NCI-H510A (cell line): ENCODE measurements at places on chromosomes 6 and 20.

DNA sequence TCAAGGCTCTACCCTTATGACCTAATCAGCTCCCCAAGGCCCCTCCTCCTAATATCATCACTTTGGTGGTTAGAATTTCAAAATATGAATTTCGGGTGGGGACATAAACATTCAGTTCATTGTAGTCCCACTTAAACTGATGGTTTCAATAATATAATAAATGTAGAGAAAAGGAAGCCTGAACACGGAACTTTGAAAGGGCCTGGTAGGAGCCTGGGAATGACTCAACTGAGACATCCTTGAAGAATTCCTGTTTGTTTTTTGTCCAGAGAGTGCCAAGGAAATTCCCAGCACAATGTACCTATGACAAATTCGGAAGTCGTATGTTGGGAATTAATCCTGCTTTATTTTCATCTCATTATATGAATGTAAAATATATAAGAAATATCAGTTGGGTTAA is 457.9 kb downstream of the PLCB1 start:
- no peak for DNase-seq

- DNase-seq: no peak
These were observed 16.7 kb downstream of the NEDD9 start for GRCh38 chr6:11215773-11216172.

DNA sequence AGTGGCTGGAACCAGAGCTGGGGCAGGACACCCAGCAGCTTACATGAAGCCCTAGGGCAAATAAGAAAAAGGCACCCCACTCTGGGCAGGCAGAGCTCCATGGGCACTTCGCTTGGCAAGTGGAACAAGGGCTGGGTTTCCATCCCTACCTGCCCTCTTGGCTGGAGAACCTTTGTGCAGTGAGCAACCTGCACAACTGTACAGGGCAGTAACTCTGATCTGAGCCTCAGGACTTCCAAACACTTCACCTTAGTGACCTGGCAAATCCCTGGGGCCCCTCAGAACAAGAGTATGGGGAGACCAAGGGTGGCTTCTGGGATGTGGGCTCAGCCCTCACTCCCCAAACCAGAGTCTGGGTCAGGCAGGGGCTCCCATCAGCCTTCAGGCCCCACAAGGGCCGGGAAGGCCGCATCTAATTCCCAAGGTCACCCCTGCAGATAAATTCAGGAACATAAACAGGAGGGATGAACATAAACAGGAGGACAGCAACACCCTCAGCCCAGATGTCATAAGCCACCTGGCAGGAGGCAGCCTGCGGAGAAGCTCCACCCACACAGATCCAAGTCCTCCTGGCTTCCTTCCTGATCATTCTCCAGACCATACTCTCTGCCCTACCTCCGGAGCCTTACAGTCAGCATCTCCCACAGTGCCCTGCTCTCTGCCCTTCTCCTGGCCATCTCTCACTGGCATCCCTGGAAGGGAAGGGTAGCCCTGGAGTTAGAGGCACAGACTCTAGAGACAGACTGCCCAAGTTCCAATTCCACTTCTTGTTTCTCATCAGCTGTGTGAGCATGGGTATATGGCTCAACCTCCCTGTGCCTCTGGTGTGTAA is 37.5 kb downstream of the HNF4A start:
- no peak for DNase-seq

- DNase-seq: no peak
These were observed 494.8 kb upstream of the SOX4 start for GRCh38 chr6:21098744-21099143.

GRCh38 chr6:9710574-9710973 is 704.3 kb downstream of the TFAP2A start:
- DNase-seq: no peak

DNA sequence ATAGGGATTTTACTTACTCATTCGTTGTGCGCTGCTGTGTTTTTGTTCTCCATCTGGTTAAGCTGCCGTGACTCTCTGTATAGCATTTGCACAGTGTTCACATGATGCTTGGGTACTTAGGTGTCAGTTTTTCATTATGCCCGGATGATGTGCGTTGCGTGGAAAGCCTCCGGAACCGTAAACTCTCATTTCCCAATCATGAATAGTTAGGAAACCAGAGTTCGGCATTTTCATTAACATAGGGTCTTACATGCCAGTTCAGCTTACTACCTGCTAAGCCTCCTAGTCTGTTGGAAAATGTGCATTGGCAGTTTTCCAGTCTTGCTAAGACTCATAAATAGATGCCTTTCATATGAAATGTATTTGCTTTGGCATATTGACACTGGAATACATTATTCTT is 483.4 kb upstream of the FLRT3 start:
- no peak for DNase-seq

GRCh38 chr6:42012501-42013133 is 37.7 kb upstream of the TAF8 start:
- no peak for DNase-seq

DNA sequence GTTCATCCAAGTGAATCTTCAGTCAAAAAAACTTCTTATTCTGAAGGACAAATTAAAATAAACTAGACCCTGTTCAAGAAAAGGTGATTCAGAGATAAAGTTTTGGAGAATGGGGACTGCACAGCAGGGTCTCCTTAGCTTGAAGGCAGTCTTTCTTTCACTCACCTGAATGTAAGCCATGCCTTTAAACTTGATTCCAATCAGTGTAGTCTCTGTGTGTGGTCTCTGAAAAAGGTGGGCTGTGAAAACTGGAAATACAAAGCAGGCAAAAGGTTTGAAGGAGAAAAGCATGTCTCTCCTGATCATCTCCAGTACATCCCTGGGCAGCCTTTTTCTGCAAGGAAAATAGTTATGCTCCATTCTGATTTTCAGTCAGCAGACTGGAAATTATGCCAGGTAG is 188.0 kb upstream of the SASH1 start:
- no peak for DNase-seq

DNA sequence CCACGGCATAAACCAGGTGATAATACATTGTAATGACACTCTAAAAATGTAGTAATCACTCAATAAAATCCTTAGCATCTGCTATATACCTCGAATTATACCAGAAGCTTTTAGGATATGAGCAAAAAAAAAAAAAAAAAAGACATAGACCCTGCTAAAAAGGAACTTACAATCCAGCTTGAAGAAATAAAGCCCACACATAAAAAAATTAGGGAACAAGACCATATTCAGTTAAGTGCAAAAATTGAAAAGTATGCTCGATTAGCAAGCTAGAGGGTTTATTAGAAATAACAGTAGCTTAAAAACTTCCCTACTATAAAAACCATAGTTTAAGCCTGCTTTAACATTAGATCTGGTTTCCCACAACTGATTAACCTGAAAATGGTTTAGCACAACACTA is 135.6 kb downstream of the GMPR start:
- no peak for DNase-seq

DNA sequence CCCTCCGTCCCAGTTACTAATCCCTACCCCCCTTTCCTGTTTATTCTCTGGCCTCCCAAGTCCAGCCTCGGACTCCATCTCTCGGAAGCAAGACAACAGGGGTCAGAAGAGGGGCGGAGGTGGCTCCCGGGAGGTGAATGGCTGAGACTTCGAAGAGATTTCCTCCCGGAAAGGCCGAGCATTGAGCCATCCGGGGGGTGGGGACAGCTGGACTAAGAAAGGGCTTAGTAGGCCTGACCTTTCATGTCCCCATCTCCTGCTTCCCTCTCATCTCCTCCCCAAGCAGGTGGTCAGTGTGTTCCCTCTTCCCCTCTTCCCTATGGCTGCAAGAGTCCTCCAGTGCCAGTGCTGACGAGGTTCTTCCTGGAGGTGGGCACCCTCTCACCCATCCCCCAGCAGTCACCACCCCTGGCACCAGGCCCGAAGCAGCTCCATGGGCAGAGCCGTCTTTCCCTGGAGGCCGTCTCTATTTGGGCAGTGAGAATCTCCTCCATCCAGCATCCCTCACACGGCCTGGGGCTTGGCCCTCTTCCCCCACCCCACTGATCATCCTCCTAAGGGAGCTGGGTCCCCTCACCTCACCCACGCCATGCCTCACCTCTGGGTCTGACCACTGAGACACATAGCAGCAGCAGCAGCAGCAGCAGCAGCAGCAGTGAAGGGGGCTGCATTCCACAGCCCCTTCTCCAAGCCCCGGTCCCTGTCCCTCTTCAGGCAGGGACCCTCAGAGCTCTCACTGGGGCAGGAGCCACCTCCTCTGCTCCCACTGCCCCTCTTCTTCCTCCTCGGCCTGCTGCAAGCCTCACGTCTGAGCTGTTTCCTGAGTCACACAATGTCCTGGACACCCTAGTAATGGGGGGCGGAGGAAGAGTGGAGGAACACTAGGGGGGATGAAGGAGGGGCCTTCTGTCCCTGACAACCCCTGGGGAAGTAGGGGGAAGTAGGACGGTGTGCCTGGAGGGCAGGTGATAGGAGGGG is at the start of gene NOTCH4:
Gene NOTCH4 (minus strand): TSS at position 810 of the 978 bp plus-strand sequence. CDS start 139 bp downstream, at position 671.
- DNase-seq: no peak

- DNase-seq: no peak
These were observed 68.6 kb downstream of the PHF20 start for GRCh38 chr20:35840421-35840820.

- no peak for DNase-seq
These were observed 38.7 kb upstream of the RIPOR2 start for GRCh38 chr6:24974182-24975171.

DNA sequence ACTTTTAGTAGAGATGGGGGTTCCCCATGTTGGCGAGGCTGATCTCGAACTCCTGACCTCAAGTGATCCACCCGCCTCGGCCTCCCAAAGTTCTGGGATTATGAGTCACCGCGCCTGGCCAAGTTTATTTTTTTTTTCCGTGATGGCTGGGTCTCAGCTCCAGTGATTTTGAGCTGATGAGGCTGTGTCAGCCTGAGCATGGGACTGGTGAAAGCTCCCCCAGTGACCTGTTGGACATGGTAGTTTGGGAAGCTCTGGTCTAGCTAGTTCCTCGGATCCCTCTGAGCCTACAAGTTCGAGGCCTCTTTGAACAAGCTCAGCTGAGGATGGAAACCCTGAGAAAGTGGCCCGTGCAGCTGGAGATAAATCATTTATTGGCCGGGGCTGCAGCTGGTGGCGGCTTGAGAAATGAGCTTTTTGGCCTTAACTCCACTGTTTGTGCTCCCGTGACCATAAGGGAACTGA is 126.8 kb downstream of the SNX5 start:
- no peak for DNase-seq
